ENCODE measurements at places on chromosomes 5 and 9. TPM values are rescaled to one million over a fixed set of nuclear protein-coding genes. Genes with fewer than 3 reads are reported as not detected.

DNA sequence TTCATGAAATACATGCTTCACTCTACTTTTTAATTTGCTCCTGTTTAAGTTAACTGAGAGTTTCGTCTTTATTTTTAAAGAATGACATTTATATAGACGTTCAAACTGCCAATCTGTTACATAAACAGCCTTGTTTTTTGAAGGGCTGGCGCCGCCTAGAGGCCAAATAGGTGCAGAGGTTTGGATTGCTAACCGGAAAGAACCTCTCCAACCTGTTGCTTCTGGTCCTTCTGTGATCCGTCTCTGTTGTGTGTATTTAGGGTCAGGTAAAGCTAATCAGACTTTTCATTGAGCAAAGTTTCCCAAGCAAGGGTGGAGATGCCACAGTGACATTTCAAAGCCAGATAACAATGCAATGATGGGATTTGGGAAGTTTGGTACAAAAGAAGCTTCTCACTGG, 39.5 kb upstream of the GLIS3 start:
- DNase-seq = peak; percentile 87

- DNase-seq = peak; percentile 5
Measured at GRCh38 chr5:23139338-23140171, 286.4 kb upstream of the CDH12 start.

DNA sequence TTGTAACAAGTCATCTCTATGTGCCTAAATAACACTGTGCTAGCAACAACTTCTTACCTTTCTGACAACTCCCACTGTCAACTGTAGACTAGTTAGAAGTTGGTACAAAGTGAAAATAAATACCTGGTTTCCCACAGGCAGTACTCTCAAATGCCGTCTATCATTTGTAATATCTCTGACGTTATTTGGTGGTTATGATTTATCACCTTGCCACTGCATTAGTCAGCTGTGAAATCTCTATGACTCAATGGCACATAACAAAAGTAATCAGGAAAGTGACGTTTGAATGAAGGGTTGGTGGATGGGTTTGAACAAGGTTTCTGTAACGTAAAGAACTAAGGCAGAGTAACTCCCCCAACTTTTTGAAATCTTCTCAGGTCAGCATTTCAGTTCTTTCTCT, 592.3 kb downstream of the MAT2B start:
- no peak for DNase-seq

DNA sequence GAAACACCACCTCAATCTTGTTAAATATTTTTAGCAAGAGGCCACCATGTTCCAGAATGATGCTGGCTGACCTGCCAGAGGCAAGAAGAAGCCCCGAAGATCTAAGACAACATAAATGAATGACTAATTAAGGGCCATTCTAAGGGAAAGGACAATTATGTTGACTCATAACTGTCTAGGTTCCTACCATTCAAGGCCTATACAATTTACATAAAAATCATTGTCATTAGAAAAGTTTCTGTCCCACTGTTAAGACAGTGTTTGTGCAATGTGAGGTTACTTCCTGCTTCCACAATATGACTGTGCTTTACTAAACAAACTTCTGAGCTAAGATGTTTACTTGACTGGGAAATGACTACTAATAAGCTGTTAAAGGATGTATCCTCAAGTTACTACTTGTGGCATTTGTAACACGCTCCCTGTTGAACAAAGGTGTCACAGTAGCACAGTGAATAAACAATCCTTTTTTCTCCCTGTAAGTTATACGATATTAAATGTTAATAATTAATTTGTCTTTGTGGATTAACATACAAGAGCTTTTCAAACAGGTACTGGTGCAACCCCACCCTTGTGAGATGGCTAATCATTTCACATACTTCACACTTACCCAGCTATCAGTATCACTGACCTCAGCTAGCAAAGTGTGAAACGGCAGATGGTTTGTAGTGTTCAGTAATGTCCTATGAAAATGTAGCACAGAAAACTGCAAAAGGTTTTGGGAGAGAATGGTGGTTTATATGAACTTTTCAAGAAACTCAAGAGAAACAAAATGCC, 195.8 kb downstream of the EFNA5 start:
- peak; percentile 39 for DNase-seq

DNA sequence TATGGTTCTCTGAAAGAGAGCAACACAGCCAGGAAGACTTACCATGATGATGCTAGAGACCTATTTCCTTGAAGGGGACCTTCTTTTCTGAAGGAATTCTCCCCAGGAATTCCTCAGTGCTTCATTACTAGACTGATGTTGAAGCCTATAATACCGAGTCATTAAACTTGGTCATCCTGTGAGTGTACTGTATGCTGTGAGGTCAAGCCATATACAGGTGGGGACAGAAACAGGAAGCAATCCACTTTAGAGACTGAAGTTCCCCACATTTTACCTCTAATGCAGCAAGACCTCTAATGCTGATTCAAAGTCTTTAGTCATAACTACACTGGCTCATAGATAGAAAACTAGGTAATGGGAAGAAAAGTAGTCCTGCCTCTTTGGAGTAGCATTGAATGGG, 77.1 kb upstream of the RASEF start:
- no peak for DNase-seq

GRCh38 chr5:43017428-43017815, 22.7 kb downstream of the ANXA2R start:
- peak; percentile 53 for DNase-seq

The TYRP1 gene
- 0.43 TPM for total RNA-seq

The LHX2 gene
- not detected for total RNA-seq

The TAS2R1 gene
- total RNA-seq = 0.32 TPM

The CD74 gene
- total RNA-seq = 0.32 TPM

The IL33 gene
- 7.3 TPM for total RNA-seq

GRCh38 chr9:113895526-113895925, 19.4 kb downstream of the ZNF618 start:
- DNase-seq = peak; percentile 89

DNA sequence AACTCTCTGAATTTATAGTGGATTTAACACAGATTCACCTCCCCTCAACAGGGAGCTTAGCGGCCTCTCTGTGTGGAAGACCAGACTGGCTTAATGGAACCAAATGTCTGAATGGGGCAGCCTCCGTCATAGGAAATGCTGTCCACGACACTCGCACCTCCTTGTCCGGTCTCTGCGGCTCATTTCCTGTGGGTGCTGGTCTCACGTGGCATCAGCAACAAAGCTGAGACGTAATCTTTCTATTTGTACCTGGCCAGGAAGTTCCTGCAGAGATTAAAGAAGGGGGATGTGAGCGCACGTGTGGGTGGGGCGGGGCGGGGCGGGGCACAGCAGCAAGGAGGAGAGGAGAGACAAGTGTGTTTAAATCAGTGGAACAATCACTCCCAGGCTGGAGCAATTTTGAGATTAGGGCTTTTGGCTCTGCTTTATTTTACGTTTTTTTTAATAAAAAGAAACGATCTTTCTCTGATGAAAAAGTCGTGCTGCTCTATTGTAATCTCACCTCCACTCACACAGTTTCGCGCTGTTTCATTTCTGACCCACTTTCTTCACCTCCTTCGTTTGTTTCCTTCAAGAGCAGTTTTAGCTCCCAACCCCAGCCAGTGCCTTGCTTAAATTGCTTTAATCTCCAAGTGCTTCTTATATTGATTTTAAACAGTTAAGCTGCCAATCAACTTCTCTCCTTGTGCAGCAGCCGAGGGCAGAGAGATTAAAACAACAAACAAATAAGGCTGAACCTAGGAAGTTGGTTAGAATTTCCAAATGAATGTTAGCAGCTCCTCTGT, 132.2 kb upstream of the ASTN2 start:
- DNase-seq = no peak

DNA sequence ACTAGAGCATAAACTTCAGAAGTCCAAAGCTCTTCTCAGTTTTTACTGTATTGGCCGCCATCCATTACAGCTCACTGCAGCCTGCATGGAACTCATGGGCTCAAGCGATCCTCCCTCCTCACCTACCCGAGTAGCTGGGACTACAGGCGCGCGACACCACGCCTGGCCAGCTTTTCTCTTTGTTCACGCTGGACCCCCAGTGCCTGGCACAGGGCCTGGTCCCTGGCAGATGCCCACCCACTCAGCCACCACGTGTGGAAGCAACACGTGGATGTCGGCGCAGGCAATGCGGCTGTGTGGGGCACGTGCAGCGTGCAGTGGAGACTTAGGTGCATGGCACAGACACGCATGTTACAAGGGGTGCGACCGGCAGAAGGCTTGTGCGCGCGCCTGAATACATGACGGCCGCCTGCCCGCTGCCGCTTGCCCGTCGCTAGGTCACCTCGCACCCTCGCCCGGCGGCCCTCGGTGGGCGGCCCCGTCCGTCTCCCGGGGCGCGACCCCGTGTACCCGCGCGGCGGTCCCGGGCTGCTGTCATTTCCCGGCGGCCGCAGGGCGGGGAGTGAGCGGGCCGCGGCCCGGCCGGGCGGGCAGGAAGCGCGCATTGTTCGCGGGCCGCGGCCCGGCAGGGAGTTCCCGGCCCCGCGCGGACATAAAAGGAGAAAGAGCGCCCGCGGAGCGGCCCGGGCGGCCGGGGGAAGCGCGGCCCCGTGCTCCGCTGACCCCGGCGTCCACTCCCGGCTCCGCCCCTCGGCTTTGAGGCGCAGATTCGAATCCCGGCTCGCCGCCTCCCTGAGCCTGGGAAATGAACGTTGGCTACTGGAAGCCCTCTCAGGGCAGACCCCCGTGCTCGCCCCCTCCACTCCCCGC, 24.1 kb upstream of the PTGS1 start:
- no peak for DNase-seq

The NAA35 gene
- total RNA-seq = 20.9 TPM

GRCh38 chr9:35529161-35529823, 39.4 kb downstream of the RUSC2 start:
- no peak for DNase-seq

Data from fibroblast of villous mesenchyme (primary cell).